ENCODE measurements at places on chromosomes 12 and 14. TPM values are rescaled to one million over a fixed set of nuclear protein-coding genes. Genes with fewer than 3 reads are reported as not detected.

Gene KLRK1
- not detected for total RNA-seq

- no peaks in the 10 kb centered on the region for H3K36me3 ChIP-seq
- H3K27me3 ChIP-seq: no peaks in the 10 kb centered on the region
- no peak overlapping the region for H3K27ac ChIP-seq
- no peak for DNase-seq
- H3K4me1 ChIP-seq: no peaks in the 10 kb centered on the region
Measured at GRCh38 chr12:91785655-91786498, 359.8 kb downstream of the BTG1 start.

GRCh38 chr12:94815958-94816357 is 165.6 kb upstream of the TMCC3 start:
- H3K27me3 ChIP-seq: no peaks in the 10 kb centered on the region
- H3K4me1 ChIP-seq: no peaks in the 10 kb centered on the region

- no peaks in the 10 kb centered on the region for H3K27me3 ChIP-seq
- no peak for DNase-seq
- no peak overlapping the region for H3K4me3 ChIP-seq
- H3K4me1 ChIP-seq: peaks cover 19% of the 10 kb centered on the region
- H3K36me3 ChIP-seq: no peaks in the 10 kb centered on the region
Measured at GRCh38 chr12:25197608-25198007, 2.6 kb downstream of the ETFRF1 start.

Gene PTPRB
- total RNA-seq: 1.9 TPM

Gene PRPH
- total RNA-seq: 0.46 TPM

DNA sequence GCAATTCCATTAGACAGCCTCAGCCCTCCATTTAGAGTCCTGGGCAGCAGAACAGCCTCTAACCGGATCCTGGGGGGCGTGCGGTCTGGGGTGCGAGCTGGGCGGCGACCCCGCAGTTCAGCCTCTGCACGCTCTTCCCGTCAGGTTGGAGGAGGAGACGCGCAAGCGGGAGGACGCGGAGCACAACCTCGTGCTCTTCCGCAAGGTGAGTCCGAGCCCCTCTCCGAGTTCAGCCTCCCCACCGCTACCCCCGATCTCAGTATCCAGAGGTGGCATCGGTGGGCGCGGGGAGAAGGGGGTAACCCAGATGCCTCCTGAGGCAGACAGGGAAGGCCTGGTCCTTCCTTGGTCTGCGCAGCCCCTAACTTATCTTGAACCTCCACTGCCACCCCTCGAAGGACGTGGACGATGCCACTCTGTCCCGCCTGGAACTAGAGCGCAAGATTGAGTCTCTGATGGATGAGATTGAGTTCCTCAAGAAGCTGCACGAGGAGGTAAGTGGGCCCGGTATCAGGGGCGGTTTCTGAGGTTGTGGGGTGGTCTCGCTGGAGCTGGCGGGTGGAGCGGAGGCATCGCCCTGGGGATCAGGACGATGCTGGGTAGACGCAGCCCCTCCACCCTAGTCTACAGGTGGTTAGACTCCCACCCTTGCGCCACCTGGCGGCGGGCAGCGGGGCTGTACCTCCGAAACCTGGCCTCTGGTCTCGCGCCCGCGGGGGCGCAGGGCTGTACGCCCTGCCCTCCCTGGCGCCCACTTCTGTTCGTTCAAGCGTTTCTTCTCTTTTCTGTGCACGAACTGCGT is 1.3 kb downstream of the PRPH start:
- H3K27ac ChIP-seq: no peak overlapping the region
- H3K36me3 ChIP-seq: no peaks in the 10 kb centered on the region
- no peaks in the 10 kb centered on the region for H3K4me1 ChIP-seq
- H3K27me3 ChIP-seq: 0 out of 2 replicates have a peak, but pooled peaks cover 2% of the 10 kb centered on the region
- no peak overlapping the region for H3K4me3 ChIP-seq

Gene CELA1
- total RNA-seq: 0.58 TPM

Gene EIF2S3B
- 0.96 TPM for total RNA-seq

DNA sequence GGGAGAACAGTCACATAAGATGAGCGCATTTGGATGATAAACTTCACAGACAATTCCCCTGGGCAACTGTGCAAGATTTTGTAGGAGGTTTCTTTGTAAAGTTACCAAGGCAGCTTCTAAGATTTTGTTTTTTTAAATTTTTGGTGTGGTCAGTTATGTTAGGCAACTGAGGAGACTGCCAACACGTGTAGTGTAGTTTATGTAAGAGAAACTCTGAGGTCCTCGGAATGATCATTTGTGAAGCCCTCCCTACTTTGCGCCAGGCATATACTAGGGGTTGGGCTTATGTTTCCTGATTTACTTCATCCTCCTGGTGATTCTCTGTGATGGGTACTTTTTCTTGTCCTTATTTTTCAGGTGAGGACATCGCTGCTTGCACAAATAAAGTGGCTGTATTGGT is 433.6 kb downstream of the TMEM132D start:
- no peaks in the 10 kb centered on the region for H3K4me1 ChIP-seq
- no peak overlapping the region for H3K4me3 ChIP-seq
- H3K27me3 ChIP-seq: no peaks in the 10 kb centered on the region
- no peaks in the 10 kb centered on the region for H3K36me3 ChIP-seq
- no peak overlapping the region for H3K27ac ChIP-seq

Gene SP1
- 118 TPM for total RNA-seq

Gene LRP1-AS
- total RNA-seq: not detected

Gene SRGAP1
- total RNA-seq: 18.0 TPM

All from PC-9 (cell line).